ENCODE measurements at places on chromosomes 12 and 14.
A peak's percentile ranks its signal among the peaks of the same experiment; 100 is the strongest.

- no peak for DNase-seq
Measured at GRCh38 chr12:127712561-127712960, 554.4 kb upstream of the TMEM132C start.

GRCh38 chr12:7571257-7571656 is 67.7 kb upstream of the CD163 start:
- DNase-seq: no peak

- no peak for DNase-seq
Measured at GRCh38 chr12:15852383-15852782, 29.8 kb upstream of the STRAP start.

DNA sequence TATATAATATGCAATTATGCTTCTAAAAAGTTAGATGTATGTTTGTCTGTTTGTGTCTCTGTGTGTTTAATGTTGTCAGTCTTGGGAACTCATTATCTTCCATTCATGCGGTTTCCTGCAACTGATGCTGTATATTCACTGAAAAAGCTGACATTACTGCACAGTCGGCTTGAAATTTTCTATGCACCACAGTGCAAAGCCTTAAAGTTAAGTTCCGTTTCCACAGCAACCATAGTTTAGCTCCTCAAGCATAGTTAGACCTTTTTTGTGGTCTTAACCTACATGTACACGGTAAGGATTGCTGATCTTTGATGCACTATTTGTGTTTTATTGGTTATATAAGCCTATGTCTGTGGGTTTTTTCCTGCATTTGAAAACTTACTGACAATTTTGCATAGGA is 309.4 kb downstream of the KCNC2 start:
- DNase-seq: no peak

- DNase-seq: no peak
Measured at GRCh38 chr12:22447223-22447622, 97.1 kb downstream of the C2CD5 start.

GRCh38 chr12:69595689-69596088 is 10.4 kb downstream of the CCT2 start:
- no peak for DNase-seq

GRCh38 chr12:92417373-92417772 is 271.7 kb upstream of the BTG1 start:
- no peak for DNase-seq

DNA sequence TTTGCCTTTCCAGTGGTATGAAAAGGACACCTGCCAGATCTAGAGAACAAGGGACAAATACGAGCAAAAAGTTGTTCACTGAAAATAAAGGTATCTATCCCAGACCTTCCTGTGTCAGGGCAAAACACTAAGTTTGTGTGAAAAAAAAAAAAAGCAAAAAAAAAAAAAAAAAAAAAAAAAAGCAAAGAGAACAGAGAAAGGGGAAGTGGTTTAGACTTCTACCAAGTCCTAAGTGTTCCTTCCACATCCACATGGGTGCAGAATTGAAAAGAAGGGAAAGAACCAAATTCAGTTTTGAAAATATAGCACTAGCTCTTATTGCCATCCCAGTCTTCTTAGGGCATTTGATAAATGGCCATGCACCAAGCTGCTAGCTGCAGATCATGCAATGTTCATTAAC is 41.7 kb downstream of the ZCRB1 start:
- DNase-seq: no peak

- no peak for DNase-seq
Measured at GRCh38 chr14:100083706-100084105, 18.5 kb downstream of the EVL start.

GRCh38 chr12:28987538-28988324 is 161.3 kb upstream of the FAR2 start:
- DNase-seq: no peak

GRCh38 chr14:91410771-91411536 is 6.7 kb downstream of the CCDC88C start:
- DNase-seq: no peak

- DNase-seq: no peak
Measured at GRCh38 chr12:51171884-51172514, 936 bp downstream of the TFCP2 start.

DNA sequence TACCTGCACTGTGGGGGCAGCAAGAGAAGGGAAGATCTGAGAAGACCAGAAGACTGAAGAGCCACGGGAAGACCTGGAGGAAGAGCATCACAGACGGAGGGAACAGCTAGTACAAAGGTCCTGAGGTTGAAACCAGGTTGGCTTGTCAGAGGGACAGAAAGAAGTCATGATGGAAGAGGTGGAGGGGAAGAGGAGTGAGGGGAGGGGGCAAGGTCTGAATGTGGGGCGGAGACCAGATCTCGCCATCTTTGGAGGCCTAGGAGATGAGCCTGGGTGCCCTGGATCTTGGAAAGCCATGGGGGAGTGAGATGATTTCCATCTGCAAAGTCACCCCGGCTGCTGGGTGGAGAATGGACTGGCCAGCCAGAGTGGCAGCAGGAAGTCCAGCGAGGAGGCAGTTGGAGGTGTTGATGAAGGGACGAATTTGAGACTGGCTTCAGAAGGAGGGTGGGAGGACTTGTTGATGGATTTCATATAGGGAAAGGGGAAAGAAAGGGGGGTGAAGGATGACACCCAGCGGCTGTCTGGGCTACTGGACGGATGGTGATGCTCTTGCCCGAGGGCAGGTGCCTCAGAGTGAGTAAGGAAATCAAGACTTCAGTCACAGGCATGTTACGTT is 14.6 kb upstream of the UBC start:
- DNase-seq: no peak

DNA sequence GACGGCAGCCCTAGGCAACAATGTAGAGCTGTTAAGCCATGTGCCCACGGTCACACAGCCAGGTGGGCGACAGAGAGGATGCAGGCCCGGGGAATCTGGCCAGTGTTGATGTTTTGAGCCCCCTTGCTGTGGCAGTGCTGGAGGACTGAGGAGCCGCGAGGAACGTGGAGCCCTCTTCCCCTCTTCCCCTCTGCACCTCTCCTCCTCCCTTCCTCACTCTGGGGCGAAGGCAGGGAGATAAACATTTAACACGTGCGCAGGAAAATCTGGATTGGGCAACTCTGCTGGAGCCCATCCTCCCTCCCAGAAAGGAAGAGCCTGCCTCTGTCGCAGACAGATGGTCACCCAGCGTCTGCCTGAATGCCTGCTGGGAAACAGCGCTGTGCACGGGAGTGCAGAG is 376.8 kb downstream of the FUT8 start:
- no peak for DNase-seq

- no peak for DNase-seq
Measured at GRCh38 chr14:84361476-84361875, 1168.5 kb upstream of the FLRT2 start.

DNA sequence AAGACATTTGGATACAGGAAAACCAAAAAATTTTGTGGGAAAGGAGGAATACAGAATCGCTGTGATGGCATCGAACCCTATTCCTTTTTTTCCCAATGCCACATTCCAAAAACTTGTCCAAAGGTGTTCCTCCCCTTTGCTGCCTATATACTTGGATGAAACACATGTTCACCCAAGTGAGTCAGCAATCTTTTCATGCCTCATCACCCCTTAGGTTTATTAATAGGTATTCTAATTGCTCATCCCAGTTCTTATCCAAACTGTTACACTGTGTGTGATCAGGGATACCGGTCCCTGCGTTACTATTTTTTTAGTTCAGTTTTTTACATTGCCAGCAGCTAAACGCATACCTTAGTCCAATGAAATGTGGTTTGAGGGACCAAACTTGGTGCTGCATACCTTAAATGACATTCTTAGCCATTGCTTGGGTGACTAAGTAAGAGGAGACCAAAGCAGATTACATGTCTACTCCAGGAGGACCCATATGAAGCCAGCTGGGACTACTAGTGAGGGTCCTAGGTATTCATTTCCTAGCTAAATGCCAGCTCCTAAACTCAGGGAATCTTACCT is 20.6 kb upstream of the ST8SIA1 start:
- DNase-seq: no peak

DNA sequence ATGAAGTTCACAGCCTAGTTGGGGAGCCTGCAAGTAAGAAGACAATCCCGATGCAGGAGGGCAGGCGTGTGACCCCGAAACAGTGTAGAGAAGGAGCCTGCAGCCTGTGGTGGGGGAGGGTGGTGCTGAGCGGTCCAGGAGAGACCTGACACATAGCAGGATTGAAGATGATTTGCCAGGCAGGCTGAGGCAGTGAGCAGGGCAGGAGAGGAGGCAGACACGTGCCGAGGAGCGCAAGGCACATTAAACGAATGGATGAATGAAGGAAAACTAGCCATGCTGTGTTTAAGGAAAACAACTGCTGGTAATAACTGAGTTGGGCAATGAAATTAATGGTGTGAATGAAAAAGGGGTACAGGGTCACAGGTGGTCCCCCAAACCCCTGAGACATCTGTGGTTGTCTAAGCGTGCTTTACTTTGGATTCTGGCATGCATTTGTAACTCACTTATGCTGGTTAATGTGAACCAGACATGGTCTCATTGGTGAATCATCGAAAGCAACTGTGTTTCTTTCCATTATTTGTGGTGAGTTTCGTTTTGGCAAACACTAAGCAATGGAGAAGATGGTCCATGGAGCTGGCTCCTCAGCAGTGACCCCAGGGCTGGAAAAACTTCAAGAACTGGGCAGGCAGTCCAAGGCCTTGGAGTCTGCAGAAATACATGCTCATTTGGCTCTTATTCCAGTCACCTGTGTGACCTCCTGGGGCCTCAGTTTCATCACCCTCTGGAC is 96.9 kb upstream of the EVL start:
- DNase-seq: no peak

DNA sequence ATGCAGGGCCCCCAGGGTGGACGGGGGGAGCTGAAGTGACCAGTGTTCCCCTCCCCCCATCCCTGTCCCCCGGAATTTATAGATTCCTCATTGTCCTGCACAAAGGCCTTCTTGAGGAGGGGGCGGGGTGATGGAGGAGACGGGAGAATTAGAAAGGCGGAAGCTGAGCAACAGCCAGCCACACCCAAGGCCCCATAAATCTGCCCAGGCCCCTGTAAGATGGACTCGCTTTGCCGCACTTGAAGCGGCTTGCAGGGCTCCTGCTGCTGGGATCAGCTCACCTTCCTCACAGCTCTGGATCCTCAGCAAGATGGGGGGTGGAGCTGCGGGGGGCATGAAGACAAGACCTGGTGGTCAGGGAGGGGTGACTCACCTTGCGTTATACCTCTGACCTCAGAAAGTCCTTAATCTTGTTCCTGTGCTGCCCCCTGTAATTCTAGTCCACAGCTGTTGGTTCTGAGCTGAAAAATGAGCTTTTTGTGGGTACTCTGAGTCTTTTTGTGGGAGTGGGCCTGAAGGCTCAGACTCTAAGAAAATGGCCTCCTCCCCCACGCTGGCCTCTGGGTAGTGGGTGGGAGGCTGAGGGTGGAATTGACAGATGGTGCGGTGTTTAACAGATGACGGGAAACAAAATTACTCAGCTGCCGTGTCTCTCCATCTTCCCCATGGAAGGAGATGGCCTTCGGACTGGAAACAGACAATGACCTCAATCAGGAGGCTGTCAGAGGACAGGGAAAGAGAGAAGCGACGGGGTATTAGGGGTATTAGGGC is 15.8 kb upstream of the ANKRD33 start:
- DNase-seq: no peak

GRCh38 chr12:43836475-43836989 is 651 bp downstream of the TMEM117 start:
- no peak for DNase-seq

GRCh38 chr14:76546426-76547221 is 170.7 kb downstream of the ESRRB start:
- peak; percentile 19 for DNase-seq

- DNase-seq: no peak
Measured at GRCh38 chr14:59406454-59407245, 58.5 kb downstream of the GPR135 start.

DNA sequence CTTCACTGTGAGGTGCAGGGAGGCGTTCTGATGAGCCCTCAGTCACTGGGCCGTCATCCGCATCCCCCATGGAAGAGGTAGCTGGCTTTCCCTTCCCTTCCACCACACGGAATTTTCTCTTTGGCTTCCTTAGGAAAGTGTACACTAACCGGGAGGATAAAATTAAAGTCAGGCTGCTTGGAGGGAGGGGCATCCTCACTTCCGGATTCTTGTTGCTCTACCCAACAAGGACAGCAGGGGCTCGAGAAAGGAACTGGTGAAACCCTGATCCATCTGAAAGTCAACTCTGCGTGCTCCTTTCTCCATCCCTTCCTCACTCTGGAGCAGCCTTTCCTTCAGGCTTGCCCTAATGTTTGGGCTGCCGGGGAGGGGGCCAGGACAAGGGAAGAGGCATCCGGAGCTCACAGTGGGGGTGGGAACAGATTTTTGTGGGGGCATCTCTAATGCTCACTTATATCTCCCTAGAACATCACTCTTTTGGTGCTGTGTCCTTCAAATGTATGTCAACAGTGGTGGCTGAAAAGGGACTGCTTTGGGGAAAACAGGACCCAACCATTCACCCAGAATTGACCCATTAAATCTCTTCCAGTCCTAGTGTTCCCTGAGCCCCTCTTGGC is 101.4 kb upstream of the FKBP4 start:
- no peak for DNase-seq

GRCh38 chr14:23095196-23096108 is at the start of gene C14orf119:
C14orf119 (plus strand) TSS chr14:23095505; CDS start chr14:23097659, 2,154 bp downstream.
- DNase-seq: peak; percentile 86

DNA sequence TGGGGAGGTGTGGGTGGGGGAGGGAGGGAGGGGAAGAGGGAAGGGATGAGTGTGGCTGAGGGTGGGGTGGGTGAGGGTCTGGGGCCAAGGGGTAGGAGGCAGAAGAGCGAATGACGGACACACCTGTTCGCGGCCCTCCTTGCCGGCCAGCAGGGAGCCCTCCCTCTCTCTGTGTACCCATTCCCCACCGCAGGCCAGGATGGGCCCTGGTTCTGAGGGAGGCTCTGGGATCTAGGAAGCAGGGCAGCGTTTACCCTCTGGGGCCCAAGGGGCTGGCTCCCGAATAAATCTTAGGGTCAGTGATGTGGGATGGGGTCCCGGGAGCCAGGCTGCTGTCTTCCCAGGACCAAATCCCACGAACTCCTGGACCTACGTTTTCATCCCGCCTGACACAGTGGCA is 46.0 kb upstream of the ESRRB start:
- DNase-seq: no peak

DNA sequence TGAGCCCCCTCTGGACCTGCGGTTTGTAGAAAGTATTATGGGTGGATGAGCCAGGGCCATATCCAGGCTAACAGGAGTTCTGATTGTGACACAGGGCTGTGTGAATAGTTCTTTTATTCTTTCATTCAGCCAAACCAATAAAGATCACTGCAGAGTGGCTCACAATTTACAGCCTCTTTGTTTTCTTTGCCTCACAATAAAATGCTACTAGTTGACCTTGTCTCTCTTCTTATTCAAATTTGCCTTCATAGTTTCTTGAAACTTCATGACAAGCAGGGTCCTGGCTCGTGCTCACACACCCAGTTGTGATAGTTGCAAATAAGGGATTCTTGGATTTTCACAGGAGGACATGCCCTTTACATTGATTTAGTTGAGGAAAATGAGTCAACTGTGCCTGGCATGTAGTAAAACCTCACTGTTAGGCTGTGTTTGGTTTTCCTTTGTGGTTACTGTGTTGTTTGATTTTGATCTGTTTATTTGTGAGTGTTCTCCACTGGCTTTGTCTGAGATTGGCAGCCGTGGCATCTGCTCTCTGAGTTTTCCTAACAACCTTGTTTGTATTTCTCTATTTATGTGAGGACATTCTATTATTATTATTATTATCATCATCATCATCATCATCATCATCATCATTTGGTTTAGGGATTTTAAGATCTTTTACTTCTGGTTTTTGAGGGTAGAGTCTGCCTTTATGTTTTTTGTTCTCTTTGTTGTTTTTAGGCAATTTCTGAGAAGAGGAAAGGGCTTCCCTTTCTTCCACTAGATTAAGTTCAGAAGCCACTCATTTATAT is 2.7 kb upstream of the KRT6B start:
- DNase-seq: no peak

- no peak for DNase-seq
Measured at GRCh38 chr14:87799400-87799799, 193.6 kb downstream of the GALC start.
